LoVo (cell line): ENCODE measurements at places on chromosomes 5 and 9.
A peak's percentile ranks its signal among the peaks of the same experiment; 100 is the strongest.

- peak; percentile 26 for DNase-seq
These were observed 74.0 kb downstream of the PCSK5 start for GRCh38 chr9:75964427-75964826.

DNA sequence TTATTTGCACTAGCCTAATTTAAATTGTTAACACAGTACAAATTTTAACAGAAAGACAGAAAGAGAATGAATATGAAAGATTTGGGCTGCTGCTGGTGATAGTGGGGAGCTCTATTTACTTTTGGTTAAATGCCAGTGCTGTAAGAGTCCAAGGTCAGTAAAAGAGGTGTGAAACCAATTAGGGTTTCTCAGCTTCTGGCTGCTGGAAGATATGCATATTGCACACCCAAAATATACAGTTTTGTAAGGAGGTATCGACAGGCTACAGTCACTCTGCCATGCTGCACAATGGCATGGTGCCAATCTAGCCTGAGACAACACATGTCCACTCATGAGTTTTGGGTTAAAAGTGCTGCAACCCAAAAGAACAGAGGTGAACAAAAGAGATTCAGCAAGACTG lies 79.3 kb downstream of the PPP2R2B start:
- DNase-seq: no peak

DNA sequence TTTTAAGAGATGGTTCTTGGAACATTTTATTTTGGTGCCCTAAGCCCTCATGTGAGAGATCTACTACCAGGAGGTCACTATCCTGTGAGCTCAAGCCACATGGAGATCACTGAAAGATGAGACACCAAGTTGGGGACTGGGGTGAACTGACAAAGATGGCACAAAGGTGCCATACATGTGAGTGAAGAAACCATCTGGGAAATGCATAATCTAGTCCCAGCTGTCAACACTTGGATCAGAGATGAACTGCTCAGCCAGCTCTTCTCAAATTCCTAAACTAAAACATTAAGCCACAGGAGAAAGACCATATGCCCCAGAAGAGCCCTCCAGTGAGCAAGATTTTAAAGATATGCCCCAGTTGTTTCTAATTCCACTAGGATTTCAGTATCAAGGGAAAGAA lies 22.2 kb upstream of the MYOT start:
- no peak for DNase-seq

DNA sequence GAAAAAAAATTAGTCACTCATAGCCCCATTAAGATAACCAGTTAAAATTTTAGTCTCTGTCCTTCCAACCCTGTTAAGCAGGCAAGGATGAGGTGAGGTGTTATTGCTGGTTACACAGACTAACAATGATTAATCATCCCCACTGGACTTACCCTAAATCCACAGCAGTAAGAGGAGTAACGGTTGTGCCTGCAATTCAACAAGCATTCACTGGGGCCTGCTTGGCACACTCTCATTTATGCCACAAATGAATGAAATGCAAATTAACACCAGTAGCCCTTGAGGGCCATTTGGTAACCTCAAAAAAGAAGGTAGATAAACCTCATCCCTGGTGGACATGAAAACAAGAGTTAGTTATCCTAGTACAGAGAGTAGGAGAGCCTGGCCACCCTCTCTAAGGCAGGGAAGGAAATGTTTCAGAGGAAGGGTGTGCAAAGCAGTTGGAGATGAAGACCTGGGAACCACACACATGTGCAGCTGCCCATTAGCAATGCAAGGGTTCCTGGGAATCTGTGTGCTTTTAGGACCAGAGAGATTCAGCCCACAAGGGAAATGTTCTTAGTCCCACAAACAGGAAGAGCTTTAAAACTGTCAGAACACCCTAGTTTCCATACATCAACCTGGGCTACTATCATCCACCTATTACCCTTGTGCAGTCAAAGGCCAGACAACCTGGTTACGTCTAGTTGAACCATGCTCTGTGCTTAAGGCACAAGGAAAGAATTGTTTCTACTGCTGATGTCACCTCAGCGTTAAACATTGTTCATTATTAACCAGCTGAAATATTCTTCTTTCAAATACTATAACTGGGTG lies 7.7 kb downstream of the LHFPL2 start:
- no peak for DNase-seq

GRCh38 chr5:54895816-54896341 lies 89.5 kb downstream of the ESM1 start:
- DNase-seq: peak; percentile 45

GRCh38 chr9:109488791-109489492 lies 9.2 kb downstream of the PTPN3 start:
- no peak for DNase-seq

DNA sequence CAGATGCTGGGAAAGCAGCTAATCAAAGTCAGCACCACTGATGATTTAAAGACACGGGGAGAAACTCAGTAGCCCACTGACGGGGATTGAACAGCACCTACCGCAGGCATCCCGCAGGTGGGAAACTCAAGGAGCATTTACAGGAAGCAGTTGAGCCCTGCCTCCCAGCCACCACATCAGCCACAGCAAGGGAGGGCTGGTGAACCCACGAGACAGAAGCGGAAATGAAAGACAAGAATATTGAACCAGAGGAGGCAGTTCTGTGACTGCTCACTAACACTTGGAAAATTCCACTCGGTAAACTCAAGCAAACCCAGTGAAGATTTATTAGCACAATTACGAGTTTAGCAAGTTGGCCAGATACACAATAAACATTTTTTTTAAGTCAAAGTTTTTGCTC lies 10.6 kb upstream of the FAM163B start:
- DNase-seq: no peak

- peak; percentile 9 for DNase-seq
These were observed 133.6 kb downstream of the SIL1 start for GRCh38 chr5:139064613-139065012.

GRCh38 chr9:118455788-118456187 lies 751.6 kb downstream of the TLR4 start:
- DNase-seq: no peak

DNA sequence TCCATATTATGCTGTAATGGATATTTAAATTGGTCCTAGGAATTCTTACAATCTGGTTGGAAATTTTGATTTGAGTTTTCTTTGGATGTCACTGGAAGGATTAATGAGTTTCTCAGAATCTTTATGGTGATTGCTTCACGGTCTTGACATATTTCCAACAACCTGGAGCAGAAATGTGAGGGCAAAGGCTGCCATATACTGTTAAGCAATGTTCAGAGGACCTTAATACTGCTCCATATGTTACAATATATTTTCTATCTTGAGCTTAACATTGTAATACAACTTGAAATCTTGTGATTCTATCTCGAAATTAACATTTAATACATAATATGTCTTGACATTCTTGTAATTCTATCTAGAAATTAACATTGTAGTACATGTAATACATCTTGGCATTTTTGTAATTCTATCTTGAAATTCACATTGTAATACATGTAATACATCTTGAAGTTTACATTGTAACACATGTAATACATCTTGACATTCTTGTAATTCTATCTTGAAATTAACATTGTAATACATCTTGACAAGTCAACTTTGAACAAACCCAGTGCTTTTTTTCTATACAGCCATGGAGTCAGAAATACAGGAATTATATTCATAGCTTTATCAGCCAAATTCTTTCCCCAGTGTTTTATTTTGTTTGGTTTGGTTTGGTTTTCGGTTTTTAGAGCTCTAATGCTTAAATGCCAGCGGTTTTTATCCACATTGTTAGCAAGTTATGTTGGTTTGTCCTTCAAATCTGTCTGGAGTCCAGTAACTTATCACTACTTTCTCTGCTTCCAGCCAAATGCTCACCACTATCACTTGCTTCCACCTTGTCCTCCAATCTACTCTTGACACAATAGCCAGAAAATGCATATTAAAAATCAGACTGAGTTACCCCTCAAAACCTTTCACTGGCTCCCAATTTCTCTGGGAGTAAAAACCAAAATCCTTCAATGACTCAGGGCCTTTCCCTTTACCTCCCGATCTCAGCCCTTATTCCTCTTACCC lies 3.0 kb upstream of the TUT7 start:
- DNase-seq: no peak

GRCh38 chr5:58787987-58788386 lies 205.1 kb downstream of the RAB3C start:
- DNase-seq: no peak

DNA sequence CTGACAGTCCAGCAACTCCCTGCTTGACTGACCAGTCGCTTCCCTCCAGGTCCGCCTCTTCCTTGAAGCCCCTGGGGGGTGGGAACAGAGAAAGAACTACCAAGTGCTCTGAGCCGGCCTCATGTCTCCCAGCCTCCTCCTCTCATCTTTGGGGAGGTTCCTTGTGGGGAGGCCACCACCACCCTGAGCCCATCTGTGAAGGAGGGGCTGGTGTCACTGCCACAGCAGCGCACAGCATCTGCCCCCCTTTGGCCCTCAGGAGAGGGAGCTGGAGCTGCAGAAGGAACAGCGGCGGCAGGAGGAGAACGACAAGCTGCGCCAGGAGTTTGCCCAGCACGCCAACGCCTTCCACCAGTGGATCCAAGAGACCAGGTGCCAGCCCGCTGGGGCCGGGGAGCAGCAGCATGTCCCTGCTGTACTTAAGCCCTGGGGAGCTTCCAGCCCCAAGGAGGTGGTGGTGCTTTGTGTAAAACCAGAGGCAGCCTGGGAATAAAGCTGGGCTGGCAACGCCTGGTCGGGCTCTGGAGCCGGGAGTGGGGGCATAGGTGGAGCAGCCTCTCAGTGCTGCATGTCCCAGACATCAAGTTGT lies 29.4 kb downstream of the DYNC2I2 start:
- DNase-seq: no peak

DNA sequence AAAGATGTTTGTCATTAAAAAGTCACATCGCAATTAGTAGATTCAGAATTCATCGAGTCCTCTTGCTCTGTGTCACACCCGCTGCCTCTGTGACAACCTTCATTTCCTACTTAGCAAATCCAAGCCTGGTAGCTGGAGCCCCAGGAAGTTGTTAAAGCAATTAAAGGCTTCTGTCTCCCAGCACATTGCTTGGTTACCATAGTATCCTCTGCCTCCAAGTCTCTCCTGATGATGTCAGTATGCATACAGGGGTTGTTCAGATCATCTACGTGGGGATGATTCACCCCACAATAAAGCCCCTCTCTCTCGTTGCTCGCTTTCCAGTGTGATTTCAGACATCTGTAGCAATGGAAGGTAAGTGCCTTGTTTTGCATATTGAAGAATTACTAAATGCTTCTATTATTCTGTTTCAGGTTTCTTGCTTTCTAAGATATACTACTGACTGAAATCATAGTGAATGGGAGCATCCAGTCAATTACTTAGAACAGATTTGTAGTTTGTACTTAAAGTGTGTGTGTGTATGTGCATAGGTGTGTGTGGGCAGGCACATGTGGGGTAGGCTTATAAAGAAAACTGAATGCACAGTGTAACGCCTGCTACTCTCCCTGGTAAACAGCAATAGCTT lies 52.9 kb downstream of the PAM start:
- no peak for DNase-seq

DNA sequence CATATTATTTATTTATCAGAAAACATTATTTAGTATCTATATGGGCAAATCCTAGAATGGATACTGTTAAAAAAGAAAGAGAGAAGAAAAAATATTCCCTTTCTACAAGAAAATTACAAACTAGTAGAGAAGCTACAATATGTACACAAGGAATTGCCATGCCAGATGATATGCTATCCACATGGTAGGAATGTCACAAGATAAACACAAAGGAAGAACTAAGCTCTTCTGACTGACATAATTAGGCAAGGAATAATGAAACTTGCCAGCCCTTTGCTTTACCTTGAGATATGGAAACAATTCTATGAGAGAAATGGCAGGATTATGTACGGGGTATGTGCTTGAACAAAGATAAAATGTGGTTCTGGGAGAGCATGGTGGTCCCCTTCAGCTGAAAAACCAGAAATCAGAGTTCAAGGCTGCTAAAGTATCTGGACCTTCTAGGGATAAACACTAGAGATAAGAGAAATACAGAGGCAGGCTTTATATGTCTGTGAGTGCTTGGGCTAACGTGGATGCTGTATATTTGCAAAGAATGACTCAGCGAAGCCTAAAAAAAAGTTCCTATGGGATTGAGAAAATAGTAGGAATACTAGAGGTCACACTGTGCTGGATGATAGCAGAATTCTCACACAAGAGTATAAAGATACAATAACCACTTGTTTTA lies 451.6 kb downstream of the TLE1 start:
- DNase-seq: no peak

- no peak for DNase-seq
These were observed 16.4 kb downstream of the MAP3K1 start for GRCh38 chr5:56831773-56832172.

GRCh38 chr9:107636571-107637381 lies 147.2 kb upstream of the KLF4 start:
- DNase-seq: no peak
